ENCODE measurements at places on chromosomes 16 and 17.
A peak's percentile ranks its signal among the peaks of the same experiment; 100 is the strongest.

DNA sequence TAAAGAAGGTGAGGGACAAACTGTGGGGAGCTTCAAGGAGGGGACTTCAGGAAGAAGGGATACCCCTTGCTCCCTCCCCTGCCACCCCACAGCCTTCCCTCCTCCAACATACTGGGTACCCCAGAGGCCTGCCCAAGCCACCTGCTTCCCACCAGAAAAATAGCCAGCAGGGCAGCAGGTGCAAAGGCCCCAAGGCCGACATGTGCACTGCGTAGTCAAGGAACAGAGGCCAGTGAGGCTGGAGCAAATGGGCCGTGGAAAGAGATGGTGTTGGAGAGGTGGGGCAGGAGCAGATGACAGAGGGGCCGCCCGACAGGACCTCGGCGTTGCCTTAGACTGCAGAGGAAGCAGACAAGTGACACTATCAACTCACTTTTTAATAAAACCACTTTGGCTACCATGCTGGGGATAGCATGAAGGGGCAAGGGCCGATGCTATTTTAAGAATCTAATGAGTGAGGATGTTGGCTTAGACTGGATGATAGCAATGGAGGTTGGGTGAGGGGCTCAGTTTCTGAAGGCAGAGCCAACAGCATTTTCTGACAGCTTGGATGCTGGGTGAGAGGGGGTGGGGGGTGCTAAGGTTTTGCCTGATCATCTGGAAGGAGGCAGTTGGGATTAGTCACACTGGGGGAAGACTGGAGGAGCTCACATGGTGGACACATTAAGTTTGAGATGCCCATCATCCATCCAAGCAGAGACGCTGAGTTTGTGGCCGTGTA, 72.8 kb upstream of the TOB1 start:
- no peak for DNase-seq

GRCh38 chr16:57635266-57636097, 7.1 kb downstream of the ADGRG1 start:
- no peak for DNase-seq

- no peak for DNase-seq
These were observed 6.0 kb upstream of the PRDM7 start for GRCh38 chr16:90083139-90083538.

DNA sequence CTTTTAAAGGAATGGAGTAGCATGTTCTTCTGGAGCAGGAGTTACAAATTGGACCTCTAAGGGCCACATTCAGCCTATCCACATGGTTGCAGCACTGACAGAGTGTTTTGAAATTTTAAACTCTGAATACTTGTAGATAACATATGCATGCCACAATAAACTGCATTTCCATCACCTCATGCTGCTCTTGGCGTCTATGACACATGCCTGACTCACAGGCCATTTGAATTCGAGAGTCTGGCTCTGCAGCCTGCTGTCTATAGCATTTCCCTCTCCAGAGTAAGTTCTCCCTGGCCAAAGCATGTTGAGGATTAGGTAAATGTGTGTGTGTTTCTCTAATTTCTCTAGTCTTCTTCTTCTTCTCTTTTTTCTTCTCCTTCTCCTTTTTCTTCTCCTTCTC, 28.7 kb upstream of the MYOCD start:
- DNase-seq, result no peak

DNA sequence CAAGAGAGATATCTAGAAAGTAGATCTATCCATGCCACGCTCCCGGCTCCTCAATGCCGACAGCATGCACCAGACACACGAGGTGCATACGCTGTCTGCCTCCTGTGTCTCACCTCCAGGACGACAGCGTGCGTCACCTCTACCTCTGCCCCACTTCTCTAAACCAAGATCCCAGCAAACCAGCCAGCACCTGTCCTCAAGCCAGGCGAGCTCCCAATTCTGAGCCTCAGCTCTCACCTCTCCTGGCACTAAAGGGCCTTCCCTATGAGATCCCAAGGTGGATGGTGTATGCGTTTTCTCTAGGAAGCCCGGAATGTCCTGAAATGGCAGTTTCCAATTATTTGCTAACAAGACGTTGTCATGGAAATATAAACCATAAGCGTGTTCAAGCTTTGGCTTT, 36.2 kb upstream of the RCVRN start:
- no peak for DNase-seq

GRCh38 chr17:43316522-43317142, 82.2 kb upstream of the ARL4D start:
- no peak for DNase-seq

DNA sequence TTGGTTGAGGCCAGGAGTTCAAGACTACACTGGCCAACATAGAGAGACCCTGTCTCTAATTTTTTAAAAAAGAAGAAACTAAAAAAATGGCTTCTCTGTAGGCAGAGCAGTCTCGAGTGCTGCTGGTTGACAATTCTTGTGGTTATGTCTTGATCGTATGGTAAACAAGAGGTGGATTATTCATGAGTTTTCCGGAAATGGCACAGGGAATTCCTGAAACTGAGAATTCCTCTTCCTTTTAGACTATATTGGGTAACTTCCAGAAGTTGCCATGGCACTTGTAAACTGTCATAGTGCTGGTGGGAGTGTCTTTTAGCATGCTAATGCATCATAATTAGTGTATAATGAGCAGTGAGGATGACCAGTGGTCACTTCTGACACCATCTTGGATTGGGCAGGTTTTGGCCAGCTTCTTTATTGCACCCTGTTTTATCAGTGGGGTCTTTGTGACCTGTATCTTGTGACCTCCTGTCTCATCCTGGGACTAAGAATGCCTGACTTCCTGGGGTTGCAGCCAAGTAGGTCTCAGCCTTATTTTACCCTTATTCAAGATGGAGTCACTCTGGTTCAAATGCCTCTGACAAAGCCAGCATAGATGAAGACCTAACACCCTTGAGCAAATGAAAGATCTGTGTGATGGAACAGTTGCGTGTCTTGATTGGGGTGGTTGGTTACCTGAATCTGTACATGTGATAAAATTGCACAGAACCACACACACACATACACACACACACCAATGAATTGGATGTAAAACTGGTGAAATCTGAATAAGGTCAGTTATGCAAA, 30.2 kb downstream of the BMERB1 start:
- no peak for DNase-seq

GRCh38 chr16:86175816-86176215, 276.9 kb downstream of the IRF8 start:
- no peak for DNase-seq

DNA sequence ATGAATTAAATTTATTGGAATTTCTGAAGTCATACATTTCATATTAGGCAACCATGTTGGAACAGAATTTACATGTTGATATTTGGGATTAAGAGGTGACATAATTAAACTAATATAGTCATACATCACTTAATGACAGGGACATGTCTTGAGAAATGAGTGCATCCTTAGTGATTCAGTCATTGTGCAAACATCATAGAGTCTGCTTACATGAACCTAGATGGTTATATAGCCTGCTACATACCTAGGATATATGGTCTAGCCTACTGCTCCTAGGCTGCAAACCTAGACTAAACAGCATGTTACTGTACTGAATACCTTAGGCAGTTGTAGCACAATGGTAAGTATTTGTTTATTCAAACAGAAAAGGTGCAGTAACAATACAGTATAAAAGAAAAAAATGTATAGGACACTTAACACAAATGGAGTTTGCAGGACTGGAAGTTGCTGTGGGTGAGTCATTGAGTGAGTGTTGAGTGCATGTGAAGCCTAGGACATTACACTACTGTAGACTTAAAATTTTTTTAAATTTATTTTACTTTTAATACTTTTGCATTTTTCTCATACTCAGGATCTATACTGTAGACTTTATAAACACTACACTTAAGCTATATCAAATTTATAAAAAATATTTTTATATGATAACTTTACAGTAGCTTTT, 85.6 kb downstream of the OMG start:
- DNase-seq, result no peak

GRCh38 chr17:1264196-1264595, 6.0 kb upstream of the BHLHA9 start:
- DNase-seq, result no peak

DNA sequence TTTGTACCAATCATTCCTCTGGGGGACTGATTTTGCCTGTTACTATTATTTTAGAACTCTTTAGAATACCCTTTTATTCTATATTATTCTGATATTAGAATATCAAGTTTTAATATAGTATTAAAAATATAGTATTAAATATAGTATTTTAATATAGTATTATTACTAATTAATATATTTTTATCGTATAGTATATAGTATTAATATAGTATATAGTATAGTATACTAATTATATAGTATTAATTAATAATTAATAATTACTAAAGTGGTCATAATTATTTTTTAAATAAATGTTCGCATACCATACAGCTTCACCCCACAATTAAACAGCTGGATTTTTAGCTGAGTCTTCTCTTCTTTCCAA, 73.3 kb downstream of the GNAO1 start:
- no peak for DNase-seq

DNA sequence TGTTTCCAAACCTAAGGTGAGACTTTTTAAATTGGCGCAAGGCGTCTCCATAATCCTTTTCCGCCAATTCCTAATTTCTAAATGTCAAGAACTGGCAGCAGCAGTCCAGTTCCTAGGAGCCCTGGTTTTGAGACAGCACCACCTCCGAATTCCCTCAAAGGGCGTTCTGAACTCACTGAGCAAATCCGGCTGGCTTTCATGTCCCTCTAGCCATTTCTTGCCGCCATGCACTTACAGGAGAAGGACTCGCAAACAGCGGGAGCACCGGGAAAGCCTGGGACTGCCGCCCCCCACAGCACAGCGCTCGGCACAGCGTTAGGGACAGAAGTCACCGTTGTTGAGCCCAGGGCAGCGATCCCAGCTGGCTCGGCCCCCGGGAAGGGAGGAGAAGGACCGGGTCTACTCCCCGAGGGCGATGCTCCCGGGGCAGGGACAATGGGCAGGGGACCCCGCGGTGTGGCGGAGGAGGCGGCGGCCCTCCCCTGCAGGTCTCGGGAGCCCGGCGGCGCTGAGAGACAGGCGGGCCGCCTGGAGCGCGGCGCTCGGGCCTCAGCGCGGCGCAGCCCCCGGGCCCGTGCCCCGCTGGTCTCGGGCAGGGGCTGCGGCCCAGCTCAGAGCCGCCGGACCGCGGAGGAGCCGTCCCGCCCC, 545 bp downstream of the ARHGAP17 start:
- DNase-seq, result peak; percentile 14

- DNase-seq, result no peak
These were observed 24.1 kb upstream of the LHX1 start for GRCh38 chr17:36913132-36913531.

DNA sequence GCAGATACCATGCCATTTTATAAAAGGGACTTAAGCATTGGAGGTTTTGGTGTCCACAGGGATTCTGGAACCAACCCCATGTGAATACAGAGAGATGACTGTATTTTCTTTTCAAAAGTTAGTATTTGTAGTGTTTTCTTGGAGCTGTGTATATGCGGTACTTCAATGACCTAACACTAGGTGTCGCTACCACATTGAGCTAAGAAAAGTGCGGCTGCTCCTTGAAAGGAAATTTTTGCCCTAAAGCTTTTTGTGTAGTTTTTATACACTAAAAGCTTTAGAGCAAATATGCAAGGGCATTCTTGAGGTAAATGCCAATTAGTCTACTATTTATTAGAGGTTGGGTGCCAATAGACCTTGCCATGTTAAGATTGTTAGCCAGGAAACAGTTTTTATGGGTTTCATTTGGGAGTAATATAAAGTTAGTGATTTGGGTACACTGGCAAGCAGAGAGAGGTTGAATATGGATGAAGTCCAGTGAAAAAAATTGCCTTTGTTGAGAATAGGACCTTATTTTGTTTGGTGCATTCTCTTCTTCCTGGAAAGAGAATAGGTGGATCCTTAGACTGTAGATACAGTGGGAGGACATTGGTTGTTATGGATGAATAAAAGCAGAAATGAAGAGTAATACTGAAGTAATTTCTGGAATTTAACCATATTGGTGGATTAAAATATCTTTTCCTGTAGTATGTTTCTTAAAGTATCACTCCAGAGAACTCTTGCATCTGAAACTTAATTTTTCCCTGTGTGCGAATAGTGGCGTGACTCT, 43.3 kb downstream of the BCAS3 start:
- DNase-seq, result peak; percentile 63

GRCh38 chr16:88303890-88304819, 78.6 kb upstream of the ZNF469 start:
- DNase-seq, result no peak

DNA sequence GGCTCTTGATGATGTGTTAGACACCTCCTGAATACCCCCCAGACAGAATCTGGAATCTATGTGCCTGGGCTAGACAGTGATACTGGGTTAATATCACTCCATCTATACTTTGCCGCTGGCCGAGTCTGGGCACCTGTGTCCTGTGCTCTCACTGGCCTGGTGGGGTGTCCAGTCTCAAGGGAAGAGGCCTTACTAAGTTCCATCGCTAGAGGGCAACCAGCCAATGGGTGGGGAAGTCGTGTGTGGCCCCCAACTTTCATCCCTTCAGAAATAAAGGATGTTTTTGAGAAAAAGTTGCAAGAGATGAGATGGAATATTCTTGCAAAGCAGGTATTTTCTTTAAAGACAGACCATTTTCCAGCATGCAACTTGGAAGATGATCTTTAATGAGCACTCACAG, 1.6 kb upstream of the GLP2R start:
- DNase-seq, result no peak

GRCh38 chr16:35450648-35451047, 1991.2 kb downstream of the TP53TG3F start:
- DNase-seq, result no peak

DNA sequence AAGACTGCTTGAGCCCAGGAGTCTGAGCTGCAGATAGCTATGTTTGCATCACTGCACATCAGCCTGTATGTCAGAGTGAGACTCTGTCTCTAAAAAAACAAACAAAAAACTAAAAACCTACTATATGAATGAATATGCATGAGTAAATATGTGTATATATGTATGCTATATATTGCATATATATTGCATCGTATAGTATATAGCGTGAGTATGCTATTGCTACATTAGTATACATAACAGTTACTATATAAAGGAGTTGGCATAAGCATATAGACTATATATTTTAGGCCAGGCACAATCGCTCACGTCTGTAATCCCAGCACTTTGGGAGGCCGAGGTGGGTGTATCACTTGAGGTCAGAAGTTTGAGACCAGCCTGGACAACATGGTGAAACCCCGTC, 16.1 kb downstream of the DDX42 start:
- DNase-seq, result no peak

- no peak for DNase-seq
These were observed 725 bp upstream of the ARL5C start for GRCh38 chr17:39166437-39167335.

DNA sequence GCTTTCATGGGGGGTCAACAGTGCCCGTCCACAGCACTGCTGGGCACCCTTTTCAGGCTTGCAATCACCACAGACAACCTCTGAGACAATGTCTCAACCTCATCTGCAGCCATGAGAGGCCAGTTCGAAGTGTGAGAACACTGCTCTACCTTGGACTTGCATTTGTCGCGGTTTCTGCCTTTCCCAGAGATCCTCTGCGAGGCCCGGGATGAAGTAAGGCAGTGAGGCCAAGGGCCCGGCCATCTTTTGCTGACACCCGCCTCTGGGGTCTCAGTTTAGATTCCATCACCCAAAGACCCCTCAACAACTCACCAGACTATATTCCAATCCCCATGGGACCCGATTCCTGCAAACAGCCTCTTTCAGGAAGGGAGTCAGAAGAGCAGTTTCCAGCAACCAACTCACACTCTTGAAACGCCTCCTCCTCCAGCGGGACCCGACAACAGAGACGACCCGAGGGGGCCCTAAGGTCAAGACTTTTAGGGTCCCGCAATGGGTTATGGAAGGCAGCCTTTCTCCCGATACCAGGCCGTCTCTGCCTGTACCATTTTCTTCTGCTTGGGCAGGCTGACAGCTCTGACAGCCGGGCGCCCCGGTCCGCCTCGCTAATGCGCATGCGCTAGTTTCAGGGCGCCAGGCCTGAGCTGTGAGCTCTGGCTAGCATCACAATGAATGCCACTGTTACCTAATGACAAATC, 576.0 kb downstream of the KCNJ18 start:
- no peak for DNase-seq

Measured in CD4-positive, alpha-beta T cell treated with Interleukin-2 at 100 ng/mL for 4 hours (primary cell).